ENCODE measurements at places on chromosomes 1 and 21.

DNA sequence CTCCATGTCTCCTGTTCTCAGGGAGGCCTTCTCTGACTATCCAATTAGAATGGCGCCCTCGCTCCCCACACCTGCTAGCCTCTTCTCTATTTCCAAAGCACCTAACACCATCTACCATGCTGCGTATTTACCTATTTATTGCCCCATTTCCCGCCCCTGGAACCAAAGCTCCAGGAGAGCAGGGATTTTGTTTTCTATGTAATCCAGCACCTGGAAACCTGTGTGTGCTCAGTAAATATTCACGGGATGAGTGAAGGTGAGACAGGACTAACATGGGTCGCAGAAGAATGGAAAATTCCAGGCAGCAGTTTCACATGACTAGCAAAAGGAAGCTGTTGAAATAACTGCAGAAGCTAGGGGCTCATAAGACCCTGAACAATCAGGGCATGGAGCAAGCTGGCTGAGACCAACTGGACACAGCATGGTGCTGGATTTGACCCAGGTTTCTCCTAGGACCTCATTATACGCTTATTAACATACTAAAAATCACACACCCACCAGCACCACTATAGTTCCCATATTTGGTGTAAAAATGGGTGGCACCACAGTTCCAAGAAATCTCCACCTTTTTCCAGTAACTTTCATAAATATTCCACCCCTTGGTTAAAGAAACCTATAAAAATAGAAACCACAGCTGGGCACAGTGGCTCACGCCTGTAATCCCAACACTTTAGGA lies 15.1 kb upstream of the TENT5B start:
- no peak for DNase-seq

DNA sequence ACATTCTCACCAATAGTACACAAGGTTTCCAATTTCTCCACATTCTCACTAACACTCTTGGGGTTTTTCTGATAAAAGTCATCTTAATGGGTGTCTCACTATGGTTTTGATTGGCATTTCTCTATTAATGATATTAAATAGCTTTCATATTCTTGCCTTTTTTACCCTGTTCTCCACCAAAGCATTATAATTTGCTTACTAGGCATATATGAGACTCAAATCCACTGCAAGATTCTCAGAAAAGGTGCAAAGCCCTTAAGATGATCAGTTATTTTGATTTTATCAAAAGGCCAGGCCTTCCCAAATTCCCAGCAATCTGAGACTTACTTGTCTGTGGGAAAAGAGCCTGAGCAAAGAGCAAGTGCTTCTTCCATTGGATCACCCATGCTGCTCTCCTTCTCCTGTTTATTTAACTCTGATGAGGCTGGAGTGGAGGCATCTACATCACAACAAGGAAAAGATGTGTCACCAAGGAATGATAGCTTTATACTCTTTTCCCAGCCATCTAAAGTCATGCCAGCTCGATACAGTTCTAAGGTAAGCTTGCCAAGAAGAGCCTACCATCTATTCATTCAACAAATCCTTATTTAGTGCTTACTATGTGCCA lies 24.6 kb downstream of the CLSPN start:
- DNase-seq: no peak

DNA sequence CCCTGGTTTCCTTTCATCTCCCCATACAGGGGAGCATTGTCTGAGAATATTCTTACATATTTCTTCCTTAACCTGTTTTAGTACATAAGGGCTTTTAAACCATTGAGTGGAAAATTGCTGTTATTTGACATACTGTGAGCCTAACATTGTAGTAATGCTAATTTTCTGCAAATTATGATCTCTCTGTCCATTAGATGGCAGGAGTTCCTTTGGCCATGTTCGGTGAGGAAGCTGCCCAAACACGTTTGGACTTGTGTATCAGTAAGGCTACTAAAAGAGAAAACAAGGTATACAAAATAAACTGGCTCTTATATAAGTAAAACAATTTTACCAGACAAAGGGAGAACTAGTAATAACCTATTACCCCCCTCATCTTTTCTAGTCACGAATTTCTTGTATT lies 29.2 kb downstream of the CDC7 start:
- DNase-seq: no peak

GRCh38 chr21:24890021-24890420 lies 717.3 kb downstream of the MRPL39 start:
- no peak for DNase-seq

GRCh38 chr1:116164604-116165368 lies 53.6 kb downstream of the MAB21L3 start:
- DNase-seq: no peak

DNA sequence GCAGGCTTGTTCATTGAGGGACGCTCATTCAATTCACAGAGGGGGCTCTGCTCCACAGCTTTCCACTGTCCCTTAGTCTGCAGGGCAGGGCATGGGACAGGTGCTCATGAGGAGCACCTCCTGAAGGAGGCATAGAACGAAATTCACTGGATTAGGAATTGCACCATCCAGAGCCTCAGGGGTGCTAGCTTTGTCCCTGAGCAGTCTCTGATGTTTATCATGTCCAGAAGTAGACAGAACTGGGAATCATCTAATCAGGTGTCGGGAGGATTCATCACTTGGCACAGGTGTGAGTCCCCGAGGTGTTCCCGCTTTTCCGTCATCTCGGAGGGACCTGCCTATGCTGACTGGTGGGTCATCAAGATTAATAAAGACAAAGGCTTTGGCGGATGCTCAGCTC lies 321.4 kb downstream of the AJAP1 start:
- DNase-seq: no peak

GRCh38 chr1:58722414-58722813 lies 22.6 kb upstream of the MYSM1 start:
- DNase-seq: no peak

DNA sequence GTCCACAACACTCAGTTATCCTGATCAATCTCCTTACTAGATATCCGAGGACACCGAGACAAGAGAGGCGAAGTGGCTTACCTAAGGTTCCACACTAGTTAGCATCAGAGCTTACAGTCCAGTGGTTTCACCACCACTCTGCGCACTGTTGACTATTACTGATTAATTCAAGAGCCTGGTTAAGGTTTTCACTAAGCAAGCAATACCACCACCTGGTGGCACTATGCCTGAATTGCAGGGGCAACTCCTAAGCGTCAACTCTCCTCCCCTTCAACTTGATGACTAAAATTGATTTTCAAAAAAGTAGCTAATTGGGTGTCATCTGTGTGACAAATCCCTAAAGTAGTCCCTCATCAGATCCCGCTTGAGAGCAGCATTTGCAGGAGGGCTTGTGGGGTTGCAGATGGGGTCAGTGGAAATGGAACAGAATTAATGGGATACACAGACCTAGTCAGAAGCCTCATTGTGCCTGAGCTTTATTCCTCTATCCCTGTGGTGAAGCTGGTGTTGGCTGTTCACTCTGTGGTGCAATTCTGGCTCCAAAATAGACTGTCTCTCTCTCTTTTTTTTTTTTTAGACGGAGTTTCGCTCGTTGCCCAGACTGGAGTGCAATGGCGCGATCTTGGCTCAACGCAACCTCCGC lies 9.1 kb downstream of the TTC22 start:
- no peak for DNase-seq

DNA sequence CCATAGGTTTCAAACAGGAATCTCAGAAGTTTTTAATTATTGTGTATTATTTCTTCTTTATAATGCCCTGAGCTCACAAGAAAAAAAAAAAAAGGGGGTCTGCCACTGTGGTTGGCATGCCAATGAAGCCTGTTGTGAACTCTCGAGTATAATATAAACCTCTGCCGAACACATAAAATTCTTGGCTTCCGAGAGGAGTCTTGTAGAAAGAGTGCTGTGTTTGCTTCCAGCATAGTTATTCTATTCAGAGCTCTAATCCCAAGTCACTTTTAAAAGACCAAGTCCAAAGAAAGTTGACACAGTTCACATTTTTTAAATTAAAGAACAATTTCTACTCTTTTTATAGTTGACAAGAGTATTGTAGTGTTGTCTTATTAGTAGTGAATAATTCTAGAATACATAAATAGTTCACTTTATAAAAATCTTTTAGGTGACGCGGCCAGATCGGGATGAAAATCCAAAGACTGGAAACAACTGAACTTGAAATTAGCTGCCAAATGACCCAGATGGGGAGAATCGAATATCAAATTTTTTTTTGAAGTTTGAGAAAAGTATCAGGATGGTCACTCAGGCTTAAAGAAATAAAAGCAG lies 293.2 kb downstream of the DUSP10 start:
- DNase-seq: no peak

- DNase-seq: no peak
Measured at GRCh38 chr1:52189898-52190480, 48.1 kb downstream of the ZFYVE9 start.

DNA sequence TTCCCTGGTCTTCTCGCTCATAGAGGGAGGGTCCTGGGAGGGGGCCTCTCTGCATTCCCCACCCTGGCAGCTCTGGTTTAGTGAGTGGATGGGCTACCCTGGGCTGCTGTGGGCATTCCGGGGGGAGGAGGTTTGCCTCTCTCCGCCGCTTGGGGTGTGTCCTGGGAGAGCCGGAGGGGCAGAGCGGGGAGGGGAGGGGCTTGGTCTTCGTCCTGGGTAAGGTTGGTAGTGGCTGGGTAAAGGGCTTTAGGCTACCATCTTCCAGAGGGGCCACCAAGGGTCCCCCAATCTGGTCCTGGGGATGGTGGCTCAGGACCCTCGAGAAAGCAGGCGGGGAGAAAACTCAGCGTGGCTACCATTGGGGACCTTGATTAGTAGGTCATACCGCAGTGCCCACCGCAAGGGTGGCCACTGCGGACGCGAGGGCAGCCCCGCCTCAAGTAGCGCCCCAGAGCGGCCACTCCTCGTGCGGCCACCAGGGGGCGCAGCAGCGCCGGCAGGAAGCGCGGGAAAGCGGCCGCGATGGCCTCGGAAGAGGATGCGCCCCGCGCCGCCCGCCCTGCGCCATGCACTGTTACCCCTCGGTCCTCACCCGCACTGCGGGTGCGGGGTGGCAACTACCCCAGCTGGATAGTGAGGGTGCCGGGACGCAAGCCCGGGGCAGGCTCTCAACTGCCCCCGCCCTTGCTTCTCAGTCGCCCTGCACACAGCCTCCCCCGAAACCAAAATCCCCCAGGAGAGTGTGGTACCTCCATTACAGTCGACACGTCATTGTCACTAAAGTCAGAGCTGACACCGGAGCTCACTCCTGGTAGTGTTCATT lies 44.1 kb upstream of the SLC25A33 start:
- DNase-seq: peak; percentile 28

GRCh38 chr1:17630048-17630830 lies 90.7 kb downstream of the ARHGEF10L start:
- no peak for DNase-seq

- DNase-seq: no peak
Measured at GRCh38 chr1:234729561-234730474, 119.8 kb upstream of the IRF2BP2 start.

- DNase-seq: no peak
Measured at GRCh38 chr1:11967028-11967547, 13.2 kb upstream of the MFN2 start.

- DNase-seq: no peak
Measured at GRCh38 chr1:24065304-24065703, 46.6 kb downstream of the MYOM3 start.

DNA sequence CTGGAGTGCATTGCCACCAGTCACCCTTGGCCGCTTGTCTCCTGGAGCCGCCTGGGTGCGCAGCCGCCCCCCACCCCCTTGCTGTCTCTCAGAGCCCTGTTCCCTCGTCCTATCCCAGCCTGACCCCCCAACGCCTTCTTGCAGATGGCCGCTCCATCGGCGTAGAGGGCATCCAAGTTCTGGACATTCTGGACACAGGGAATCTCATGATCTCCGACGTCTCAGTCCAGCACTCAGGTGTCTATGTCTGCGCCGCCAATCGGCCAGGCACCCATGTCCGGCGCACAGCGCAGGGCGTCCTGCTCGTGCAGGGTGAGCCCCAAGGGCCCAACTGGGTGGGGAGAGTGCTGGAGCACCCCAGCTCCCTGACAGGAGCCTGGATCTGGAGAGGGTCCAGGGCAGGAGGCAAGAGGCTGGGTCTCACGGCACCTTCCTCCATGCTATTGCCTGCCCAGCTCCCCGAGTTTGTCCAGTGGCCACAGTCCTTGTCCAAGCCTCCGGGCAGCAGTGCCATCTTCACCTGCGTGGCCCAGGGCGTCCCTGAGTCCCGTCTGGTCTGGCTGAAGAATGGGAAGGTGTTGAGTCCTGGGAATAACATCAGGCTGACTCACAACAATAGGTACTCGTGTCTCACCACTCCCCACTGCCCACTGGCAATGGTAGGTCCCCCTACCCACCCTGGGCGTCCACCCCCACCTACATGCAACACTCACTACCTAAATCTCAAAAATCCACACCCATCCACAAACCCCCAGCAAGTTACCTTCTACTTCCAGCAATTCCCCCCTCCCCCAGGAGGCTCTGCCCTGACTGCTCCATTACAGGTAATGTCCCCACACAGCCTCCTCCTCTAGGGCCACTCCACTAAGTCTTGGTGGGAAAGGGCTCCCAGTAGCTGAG lies 24.6 kb downstream of the SLC27A3 start:
- no peak for DNase-seq

GRCh38 chr1:109256971-109257681 lies 7.8 kb downstream of the CELSR2 start:
- DNase-seq: no peak

- no peak for DNase-seq
Measured at GRCh38 chr1:26156285-26157038, 2.4 kb upstream of the FAM110D start.

GRCh38 chr1:198741744-198742143 lies 102.9 kb downstream of the PTPRC start:
- DNase-seq: no peak

All from activated naive CD8-positive, alpha-beta T cell treated with anti-CD3 and anti-CD28 coated beads, Interleukin-2, amount 50 U/mL, for 16 hours (primary cell).